ENCODE measurements at places on chromosomes 12 and 14. TPM values are rescaled to one million over a fixed set of nuclear protein-coding genes. Genes with fewer than 3 reads are reported as not detected.

RHEBL1 gene
- total RNA-seq = 1.6 TPM

POU6F1 gene
- total RNA-seq = 9.6 TPM

MYF6 gene
- total RNA-seq = not detected

GYS2 gene
- not detected for total RNA-seq

PXMP2 gene
- total RNA-seq = 11.0 TPM

ACOT6 gene
- total RNA-seq = not detected

SMIM10L1 gene
- total RNA-seq = 8.3 TPM

GALNT6 gene
- total RNA-seq = 10.5 TPM

SLC17A8 gene
- total RNA-seq = not detected

P2RX2 gene
- not detected for total RNA-seq

OTOGL gene
- 0.14 TPM for total RNA-seq

TOMM20L gene
- not detected for total RNA-seq

PELI2 gene
- 3.4 TPM for total RNA-seq

TAS2R9 gene
- not detected for total RNA-seq

EPYC gene
- total RNA-seq = not detected

PIWIL1 gene
- not detected for total RNA-seq

NTS gene
- total RNA-seq = not detected

EID3 gene
- total RNA-seq = 9.0 TPM

TAS2R13 gene
- 1.8 TPM for total RNA-seq

PLEKHD1 gene
- not detected for total RNA-seq

MANSC4 gene
- not detected for total RNA-seq

AP5M1 gene
- total RNA-seq = 19.7 TPM

CLEC4C gene
- not detected for total RNA-seq

HOXC13 gene
- under 0.01 TPM for total RNA-seq

ACOT4 gene
- total RNA-seq = 0.57 TPM

AQP2 gene
- total RNA-seq = not detected

C12orf54 gene
- not detected for total RNA-seq

MCRS1 gene
- total RNA-seq = 88.3 TPM

AMDHD1 gene
- 0.14 TPM for total RNA-seq

MYH6 gene
- total RNA-seq = not detected

C12orf56 gene
- total RNA-seq = 2.8 TPM

KRT79 gene
- 0.72 TPM for total RNA-seq

EML5 gene
- under 0.01 TPM for total RNA-seq

RERGL gene
- total RNA-seq = not detected

CCDC198 gene
- total RNA-seq = not detected

IQSEC3 gene
- total RNA-seq = not detected

CNTN1 gene
- total RNA-seq = 0.43 TPM

TMEM229B gene
- total RNA-seq = 0.43 TPM

MGP gene
- total RNA-seq = 1.0 TPM

FSCB gene
- total RNA-seq = 0.22 TPM

TMEM63C gene
- under 0.01 TPM for total RNA-seq

TAS2R50 gene
- 3.9 TPM for total RNA-seq

HCAR2 gene
- not detected for total RNA-seq

ITGB7 gene
- total RNA-seq = under 0.01 TPM

OAS3 gene
- 7.4 TPM for total RNA-seq

CCDC38 gene
- total RNA-seq = not detected

LYZ gene
- 1.0 TPM for total RNA-seq

MSI1 gene
- not detected for total RNA-seq

SLC7A8 gene
- 1.1 TPM for total RNA-seq

RPS6KA5 gene
- total RNA-seq = 1.0 TPM

KCNJ8 gene
- total RNA-seq = not detected

PMCH gene
- total RNA-seq = not detected

Measured in placental pericyte (primary cell).